ENCODE measurements at places on chromosomes 12 and 14. TPM values are rescaled to one million over a fixed set of nuclear protein-coding genes. Genes with fewer than 3 reads are reported as not detected.

SLC35F4 gene
- total RNA-seq: not detected

RERGL gene
- not detected for total RNA-seq

NUDT14 gene
- total RNA-seq: 33.6 TPM

DBX2 gene
- total RNA-seq: not detected

KRT6B gene
- total RNA-seq: not detected

DPF3 gene
- total RNA-seq: 0.55 TPM

SRGAP1 gene
- 0.92 TPM for total RNA-seq

TMEM52B gene
- total RNA-seq: not detected

AHNAK2 gene
- total RNA-seq: 2.3 TPM

PLCZ1 gene
- not detected for total RNA-seq

IQSEC3 gene
- total RNA-seq: 0.45 TPM
